ENCODE measurements at places on chromosomes 4 and X.
A peak's percentile ranks its signal among the peaks of the same experiment; 100 is the strongest.

DNA sequence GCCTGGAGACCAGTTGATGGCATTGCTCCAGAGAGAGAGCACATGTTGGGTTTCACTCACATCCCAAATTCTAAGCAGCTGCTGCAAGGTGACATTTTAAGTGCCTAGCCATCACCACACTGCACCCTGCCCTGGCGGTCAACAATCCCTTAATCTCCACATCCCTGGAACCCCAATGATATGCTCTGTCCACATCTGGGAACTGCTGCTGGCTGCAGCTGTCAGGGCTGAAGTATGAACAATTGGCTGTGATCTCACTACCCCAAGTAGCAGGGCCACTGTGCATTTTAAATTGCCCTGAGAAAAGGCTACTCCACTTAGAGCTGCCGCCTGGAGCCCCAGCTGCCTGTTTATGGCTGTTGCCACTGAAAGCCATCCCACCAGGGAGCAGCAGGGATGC, 190.6 kb downstream of the ACTRT1 start:
- DNase-seq: no peak

DNA sequence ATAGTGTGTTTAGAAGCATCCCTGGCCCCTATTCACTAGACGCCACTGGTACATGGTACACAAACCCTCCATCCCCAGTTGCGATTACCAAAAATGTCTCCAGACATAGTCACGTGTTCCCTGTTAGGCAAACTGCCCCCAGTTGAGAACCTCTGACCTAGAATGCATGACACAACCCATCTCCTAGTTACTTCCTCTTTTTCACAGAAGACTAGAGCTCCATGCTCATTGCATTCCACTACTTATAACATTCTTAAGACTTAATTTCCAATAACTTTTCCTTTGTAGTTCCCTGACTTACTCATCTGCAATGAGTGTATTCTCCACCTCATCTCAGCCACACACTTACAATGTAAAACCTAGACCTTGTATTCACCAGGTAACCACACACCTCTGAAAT, 68.6 kb downstream of the PRSS12 start:
- no peak for DNase-seq

GRCh38 chr4:52824270-52824602, 37.9 kb upstream of the RASL11B start:
- no peak for DNase-seq

DNA sequence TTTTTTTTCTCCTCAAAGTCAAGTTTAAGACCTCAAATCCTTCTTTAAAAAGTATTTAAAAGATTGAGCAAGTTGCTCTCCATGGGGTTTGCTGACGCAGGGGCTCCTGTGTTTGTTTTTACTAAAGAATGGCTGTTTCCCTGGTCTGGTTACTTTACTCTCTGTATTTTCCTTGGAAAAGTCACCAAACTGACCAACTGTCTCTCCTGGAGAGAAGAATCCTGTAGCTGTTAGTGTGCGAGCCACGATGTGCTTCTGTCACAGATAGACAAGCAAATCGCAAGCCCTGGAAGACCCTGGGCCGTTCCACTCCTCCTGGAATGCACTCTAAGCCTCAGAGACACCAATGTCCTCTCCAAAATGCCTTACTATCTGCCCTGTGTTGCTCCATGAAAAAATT, 212.1 kb downstream of the CHIC2 start:
- no peak for DNase-seq

GRCh38 chrX:20670611-20671010, 403.9 kb upstream of the RPS6KA3 start:
- no peak for DNase-seq

GRCh38 chrX:72011734-72012133, 101.1 kb downstream of the NHSL2 start:
- no peak for DNase-seq

GRCh38 chr4:85866508-85866907, 391.6 kb downstream of the ARHGAP24 start:
- DNase-seq: no peak

- DNase-seq: no peak
Observed at GRCh38 chrX:15059474-15059873, 186.3 kb downstream of the MOSPD2 start.

DNA sequence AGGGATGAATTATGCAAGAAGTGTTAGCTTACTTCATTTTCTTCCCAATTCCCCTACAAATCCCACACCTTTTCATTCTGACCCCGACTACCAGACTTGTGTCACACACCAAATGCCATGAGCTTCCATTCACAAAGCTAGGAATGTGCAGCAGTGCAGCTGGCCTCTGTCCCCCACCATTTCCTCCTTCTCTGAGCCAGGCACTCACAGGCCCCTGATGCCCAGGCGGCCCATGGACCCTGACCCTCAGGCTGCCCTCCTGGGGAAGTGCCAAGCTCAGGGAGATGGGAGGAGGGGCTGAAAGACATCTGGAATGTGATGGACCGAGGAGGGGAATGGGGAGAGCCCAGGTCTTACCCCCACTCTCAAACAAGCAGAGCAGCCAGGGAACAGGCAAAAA, 67.0 kb upstream of the BCOR start:
- no peak for DNase-seq

DNA sequence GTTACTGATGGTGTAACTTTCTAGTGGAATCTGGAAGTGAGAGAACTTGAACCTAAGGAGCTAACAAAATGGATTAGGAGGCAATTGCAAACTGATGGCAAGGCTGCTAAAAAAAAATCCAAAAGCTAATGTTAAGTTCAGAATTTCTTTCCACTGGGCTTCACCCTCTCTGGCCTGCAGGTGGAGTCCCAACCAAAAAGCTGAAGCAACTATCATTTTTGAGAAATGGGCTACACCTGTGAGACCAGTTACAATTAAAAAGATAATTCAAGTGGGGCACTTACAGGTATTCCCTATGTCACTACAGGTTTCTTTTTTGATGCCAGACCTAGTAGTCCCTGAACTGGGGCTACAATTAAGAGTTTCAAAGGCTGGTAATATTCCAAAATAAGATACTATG, 142.1 kb upstream of the FTHL17 start:
- DNase-seq: no peak

- DNase-seq: no peak
Observed at GRCh38 chr4:132792310-132792709, 356.8 kb upstream of the PCDH10 start.

- no peak for DNase-seq
Observed at GRCh38 chr4:3082925-3083515, 8.5 kb downstream of the HTT start.

GRCh38 chr4:113147498-113148111, 98.2 kb downstream of the ANK2 start:
- no peak for DNase-seq

DNA sequence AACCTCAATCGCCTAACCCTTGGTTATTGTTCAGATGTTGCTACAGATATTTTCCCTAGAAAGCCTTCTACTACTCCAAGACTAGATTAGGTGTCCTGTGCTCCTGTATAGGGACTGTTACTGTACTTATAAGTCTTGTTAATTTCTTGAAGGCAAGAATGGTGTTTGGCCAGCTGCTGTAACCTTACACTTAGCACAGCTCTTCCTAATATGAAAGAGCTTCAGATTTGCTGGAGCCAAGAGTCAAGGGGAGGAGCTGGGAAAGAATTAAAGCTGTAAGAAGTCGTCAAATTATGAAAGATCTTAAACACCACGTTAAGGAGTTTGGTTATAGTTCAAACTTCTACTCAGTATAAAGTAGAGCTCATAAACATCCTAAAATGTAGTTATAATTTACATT, 245.9 kb upstream of the TLL1 start:
- DNase-seq: no peak

DNA sequence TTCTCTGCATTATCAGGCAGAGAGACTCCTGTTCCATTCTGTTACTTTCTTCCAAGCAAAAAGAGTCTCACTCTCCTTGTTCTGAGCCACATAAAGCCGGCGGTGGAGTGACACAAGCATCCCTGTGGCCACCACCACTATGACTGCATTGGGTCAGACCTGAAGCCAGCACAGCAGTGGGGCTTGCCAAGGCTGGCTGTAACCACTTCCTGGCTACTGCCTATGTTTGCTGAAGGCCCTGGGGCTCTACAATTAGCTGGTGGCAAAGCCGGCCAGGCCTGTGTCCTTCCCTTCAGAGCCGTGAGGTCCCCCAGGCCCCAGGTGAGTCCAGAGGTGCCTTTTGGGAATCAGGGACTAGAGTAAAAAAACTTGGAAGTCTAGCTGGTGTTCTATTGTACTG, 31.8 kb downstream of the PLAC8 start:
- no peak for DNase-seq

DNA sequence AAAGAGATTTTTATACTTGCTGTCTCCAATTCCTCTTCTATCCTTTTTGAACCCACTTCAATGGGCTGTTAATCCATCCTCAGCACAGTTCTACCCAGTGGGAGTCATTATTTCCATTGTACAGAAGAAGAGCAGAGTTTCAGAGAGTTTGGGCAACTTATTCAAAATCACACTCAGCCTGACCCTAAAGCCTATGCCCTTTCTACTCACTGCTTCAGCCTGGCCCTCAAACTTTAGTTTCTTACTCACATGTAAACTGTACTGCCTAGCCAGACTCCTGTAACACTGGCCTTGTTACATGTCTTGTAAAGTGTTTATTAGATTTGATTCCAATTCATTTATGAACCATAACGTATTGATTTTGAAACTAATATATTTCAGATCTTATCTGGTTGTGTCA, 25.1 kb upstream of the USO1 start:
- no peak for DNase-seq

DNA sequence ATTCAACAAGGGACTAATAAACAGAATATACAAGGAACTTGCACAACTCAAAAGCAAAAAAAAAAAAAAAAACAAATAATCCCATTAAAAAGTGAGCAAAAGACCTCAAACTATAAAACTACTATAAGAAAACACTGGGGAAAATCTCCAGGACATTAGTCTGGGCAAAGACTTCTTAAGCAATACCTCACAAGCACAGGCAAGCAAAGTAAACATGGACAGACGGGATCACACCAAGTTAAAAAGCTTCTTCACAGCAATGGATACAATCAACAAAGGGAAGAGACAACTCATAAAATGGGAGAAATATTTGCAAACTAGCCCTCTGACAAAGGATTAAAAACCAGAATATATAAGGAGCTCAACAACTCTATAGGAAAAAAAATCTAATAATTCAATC, 17.1 kb upstream of the BMP15 start:
- DNase-seq: no peak

- no peak for DNase-seq
Observed at GRCh38 chr4:175752664-175753063, 59.4 kb downstream of the GPM6A start.

GRCh38 chr4:64402684-64403083, 6.6 kb downstream of the TECRL start:
- DNase-seq: no peak

DNA sequence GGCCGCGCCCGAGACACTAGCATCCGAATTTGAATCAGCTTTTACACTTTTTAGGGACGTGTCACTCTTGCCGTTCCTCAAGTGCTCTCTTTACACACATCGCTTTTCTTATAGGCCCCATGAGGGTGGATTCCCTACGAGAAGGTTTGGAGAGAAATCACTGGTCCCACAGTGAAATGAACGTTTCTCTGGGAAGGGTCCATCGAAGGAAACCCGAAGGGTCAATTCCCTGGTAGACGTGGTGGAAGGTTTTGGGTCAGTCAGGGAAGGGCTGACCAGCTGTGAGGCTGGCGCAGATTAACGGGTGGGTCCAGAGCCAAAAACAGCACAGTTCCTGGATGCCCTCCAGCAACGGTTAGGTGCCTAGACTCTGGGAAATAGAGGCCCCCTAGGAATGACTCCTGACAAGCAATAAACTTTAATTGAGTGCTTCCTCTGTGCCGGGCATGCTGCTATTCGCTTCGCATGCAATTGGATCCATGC, 35.9 kb downstream of the ETDC start:
- DNase-seq: no peak

DNA sequence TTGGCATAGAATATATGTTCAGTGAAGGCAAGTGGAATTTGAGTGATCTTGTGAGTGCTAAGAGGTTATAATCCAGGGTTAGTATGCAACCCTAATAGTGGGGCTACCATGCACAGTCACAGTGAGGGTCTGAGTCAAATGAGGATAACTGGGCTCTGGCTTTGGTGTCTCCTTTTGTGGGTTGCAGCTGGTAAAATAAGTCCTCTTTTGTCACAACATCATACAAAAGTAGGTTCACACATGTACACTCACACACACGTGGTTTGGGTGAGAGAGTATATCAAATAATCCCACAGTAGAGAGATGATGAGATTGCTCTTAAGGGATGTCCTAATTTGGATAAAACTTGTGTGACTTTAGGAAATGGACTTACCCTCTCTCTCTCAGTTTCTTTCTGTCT, 79.6 kb upstream of the EOLA2 start:
- no peak for DNase-seq

DNA sequence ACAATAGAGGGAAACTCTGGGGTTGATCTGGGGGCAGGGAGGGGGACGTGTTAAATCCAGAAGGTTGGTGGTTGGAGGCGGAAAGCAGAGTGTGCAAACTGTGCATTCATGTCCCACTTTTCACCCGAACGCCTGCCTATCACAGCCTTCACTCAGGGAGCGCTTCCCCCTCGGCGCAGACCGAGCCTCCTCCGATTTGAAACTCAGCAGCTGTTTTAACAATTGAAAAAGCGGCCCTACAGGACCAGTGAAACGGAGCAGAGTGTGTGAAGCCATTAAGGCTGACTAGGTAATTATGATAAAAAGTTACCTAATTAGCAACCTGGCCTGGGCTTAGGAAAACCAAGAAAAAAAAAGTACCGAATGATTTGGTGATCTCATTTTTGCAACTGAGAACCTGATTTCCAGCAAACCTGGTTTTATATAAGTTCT, 685 bp upstream of the NDNF start:
- no peak for DNase-seq

- DNase-seq: no peak
Observed at GRCh38 chrX:85029043-85029442, 25.4 kb downstream of the APOOL start.

- no peak for DNase-seq
Observed at GRCh38 chr4:153705743-153706468, 21.8 kb downstream of the TLR2 start.

- peak; percentile 7 for DNase-seq
Observed at GRCh38 chrX:77788050-77788449, 2.0 kb upstream of the ATRX start.

DNA sequence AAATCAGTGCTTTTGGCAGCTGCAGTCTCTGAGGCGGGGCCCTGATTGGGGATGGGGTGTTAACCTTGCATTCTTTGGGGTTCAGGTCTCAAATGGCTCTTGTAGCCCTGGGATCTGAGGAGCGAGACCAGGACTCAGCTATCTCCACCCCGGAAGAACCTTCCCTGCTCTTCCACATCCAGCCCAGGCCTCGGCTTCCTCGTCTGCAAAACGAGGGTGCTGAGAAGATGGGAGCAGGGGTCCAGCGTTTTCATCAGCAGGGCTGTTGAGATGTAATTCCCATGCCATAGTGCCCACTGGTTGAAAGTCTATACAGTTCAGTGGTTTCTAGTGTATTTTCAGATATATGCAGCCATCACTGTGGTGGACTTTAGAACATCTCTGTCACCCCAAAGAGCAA, 34.6 kb upstream of the WFS1 start:
- DNase-seq: no peak

GRCh38 chr4:988726-989721, 2.2 kb downstream of the IDUA start:
- DNase-seq: no peak

GRCh38 chr4:65911720-65912119, 241.4 kb upstream of the EPHA5 start:
- no peak for DNase-seq

GRCh38 chrX:106397788-106398538, 213.8 kb upstream of the RADX start:
- no peak for DNase-seq

Data from effector memory CD8-positive, alpha-beta T cell (primary cell).